Cardiac septum (tissue), 1 donor: ENCODE measurements at places on chromosomes 5 and 9. TPM values are rescaled to one million over a fixed set of nuclear protein-coding genes. Genes with fewer than 3 reads are reported as not detected.

GRCh38 chr5:140225396-140225795, 50.4 kb downstream of the CYSTM1 start:
- no peak for DNase-seq

Gene COX7C
- total RNA-seq, result 1,422 TPM

- peak; percentile 20 for DNase-seq
Measured at GRCh38 chr9:114631166-114631565, 20.1 kb downstream of the TMEM268 start.

Gene GDNF
- 0.30 TPM for total RNA-seq
